Stimulated activated CD4-positive, alpha-beta T cell treated with anti-CD3 and anti-CD28 coated beads, TNF-alpha, amount 100 ng/mL, for 24 hours (primary cell): ENCODE measurements at places on chromosomes 4 and X.

- no peak for DNase-seq
These were observed 50.6 kb upstream of the RAPGEF2 start for GRCh38 chr4:159052315-159052714.

DNA sequence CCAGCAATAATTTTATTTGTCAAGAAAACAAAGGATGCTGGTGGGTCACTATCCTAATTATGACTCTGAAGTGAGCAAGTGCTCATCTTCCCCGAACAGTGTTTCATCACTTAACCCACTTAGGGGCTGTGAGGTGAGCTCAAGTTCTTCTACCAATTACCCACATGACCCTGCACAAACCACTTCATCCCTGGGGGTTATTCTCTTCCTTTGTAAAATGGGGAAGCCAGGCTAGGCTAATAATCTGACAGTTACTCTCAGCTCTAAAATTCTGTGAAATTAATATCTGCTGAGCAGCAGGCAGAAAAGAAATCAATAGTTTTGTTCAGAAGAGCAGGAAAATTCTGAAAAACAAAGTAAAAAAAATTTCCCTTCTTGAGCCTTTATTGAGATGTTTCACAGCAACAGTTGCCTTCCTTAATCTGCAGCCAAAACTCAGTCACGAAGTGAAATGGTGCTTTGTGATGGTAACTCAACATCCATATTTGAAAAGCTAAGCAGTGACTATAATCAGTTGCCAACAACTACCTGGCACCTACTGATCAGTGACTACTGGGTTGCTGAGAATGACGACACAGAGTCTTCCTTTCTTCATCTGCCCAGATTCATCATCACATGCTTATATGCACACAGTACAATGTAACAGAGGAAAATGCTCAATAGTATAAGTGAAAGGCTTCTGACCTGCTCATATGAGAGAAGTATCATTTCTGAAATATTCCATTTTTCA, 24.1 kb downstream of the ATP8A1 start:
- no peak for DNase-seq

DNA sequence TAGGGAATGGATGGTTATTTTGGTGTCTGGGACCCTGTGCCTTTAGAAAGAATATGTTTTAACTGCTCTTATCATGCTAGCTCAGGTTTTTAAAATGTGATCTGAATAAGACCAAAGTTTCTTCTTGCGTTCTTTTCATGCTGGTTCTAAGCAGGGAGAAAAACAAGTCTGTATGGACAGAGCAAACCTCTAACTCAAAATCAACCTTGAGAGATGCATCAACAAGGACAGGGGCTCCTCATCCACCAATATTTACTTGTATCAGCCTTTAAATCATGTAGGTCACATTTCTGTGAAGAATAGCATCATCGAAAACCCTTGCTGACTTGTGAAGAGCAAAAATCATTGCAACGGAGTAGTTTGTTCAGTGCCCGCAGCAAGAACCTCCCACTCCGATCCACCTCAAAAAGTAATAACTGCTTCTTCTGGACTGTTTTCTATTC, 1.2 kb downstream of the ATP10D start:
- no peak for DNase-seq

GRCh38 chrX:41529221-41529620, 82.1 kb downstream of the NYX start:
- DNase-seq: no peak

DNA sequence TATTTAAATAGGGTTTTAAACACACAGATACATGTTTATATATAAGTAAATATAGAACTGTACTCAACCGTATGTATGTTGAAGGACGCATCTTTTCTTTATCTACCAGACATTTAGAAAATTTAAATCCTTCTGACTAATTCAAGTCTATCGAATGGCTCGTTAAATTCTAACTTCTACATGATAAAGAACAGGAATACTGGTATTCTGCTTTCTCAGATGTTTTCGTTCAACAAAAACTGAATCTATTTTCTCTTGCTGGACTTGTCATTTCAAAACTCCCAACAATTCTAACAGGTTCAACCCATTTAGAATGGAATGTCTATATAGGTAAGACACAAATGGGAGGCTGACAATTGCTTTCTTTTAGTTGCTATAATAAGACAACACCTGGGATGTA, 978.3 kb upstream of the ADGRL3 start:
- DNase-seq: no peak

DNA sequence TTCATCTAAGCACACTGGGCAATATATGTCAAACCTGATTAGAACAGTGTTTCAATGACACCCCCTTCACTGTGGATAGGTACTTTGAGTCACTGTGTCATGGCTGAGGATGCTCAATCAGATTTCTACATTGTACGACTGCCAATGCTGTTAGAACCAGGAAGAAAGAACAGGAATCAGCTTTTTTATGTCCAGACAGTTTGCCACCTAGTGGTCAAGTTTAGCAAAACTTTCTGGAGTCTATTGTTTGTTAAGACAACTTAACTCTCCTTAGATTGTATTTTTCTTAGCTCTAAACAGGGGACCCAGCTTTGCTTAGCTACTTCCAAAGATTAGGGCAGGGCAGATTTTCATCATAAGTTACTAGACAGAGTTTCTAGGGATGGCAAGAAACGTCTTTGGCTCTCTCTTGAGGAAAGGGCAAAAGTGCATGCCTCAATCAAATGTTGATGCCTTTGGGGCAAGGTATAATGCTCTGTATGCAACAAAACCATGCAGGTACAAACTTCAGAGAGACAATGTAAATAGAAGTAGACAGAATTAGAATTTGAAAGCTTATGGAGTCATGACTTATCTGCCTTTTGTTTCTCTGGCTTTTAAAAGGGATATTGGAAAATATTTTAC, 40.5 kb upstream of the BMP3 start:
- peak; percentile 11 for DNase-seq

- DNase-seq: no peak
These were observed 2.2 kb upstream of the PLXNB3 start for GRCh38 chrX:153761863-153762262.

- no peak for DNase-seq
These were observed 32.8 kb upstream of the MAML3 start for GRCh38 chr4:140186651-140187315.

DNA sequence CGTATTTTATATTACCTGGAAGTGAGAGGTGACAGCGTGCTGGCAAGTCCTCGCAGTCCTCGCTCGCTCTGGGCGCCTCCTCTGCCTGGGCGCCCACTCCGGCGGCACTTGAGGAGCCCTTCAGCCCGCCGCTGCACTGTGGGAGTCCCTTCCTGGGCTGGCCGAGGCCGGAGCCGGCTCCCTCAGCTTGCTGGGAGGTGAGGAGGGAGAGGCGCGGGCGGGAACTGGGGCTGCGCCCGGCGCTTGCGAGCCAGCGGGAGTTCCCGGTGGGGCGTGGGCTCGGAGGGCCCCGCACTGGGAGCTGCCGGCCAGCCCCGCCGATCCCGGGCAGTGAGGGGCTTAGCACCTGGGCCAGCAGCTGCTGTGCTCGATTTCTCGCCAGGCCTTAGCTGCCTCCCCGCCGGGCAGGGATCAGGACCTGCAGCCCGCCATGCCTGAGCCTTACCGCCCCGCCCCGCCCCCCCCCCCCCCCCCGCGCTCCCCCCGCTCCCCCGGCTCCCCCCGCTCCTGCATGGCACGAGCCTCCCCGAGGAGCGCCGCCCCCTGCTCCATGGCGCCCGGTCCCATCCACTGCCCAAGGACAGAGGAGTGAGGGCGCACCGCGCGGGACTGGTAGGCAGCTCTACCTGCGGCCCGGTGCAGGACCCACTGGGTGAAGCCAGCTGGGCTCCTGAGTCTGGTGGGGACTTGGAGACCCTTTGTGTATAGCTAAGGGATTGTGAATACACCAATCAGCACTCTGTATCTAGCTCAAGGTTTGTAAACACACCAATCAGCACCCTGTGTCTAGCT, 298.9 kb upstream of the MAGEB16 start:
- DNase-seq: no peak

- no peak for DNase-seq
These were observed 759 bp upstream of the TBC1D1 start for GRCh38 chr4:37889849-37890800.

- no peak for DNase-seq
These were observed 4.2 kb upstream of the JCHAIN start for GRCh38 chr4:70670332-70671014.

- DNase-seq: no peak
These were observed 670.3 kb upstream of the FAM241A start for GRCh38 chr4:111475001-111475400.

DNA sequence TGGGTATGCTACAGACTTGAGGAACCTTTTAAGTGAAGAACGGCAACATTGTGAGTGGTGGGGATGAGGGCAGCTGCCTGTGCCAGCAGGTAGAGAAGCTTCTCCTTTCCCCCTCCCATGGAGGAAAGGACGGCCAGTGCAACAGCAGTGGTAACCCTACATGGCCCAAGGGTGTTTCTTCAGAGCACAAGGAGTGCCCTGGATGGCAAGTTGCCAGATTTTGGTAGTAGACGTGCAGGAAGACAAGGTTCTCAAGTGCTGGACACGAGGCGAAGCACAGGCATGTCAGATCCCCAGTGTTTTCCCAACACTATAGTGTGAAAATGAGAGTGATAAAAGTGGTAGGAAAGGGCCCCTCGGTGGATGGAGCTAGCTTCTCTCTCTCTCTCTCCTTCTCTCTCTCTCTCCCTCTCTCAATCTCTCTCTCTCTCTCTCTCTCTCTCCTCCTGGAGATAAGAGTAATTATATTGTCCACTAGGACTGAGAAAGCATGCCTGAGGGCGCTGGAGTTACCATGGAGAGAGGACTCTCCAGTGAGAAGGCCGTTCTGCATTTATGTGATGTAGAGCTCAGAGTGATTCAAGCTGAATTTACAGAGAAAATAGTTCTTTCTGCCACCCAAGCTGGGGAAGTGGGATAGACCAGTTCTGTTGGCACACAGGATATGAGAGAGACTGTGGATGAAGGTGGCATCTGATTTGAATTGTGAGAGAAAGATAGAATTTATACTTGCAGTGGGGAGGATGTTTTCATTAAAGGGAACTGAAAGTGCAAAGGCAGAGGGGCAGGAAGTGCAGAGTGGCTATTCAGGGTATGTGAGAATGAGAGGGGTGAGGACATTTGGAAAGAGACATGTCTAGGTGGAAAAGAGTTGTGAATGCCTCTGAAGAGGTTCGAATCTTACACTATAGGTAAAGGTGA, 25.7 kb upstream of the TRPC3 start:
- no peak for DNase-seq

- DNase-seq: no peak
These were observed 79.7 kb downstream of the VMA21 start for GRCh38 chrX:151476604-151477303.

GRCh38 chr4:74534936-74535335, 90.0 kb downstream of the AREG start:
- DNase-seq: no peak

GRCh38 chrX:130725519-130725918, 177.5 kb downstream of the ENOX2 start:
- DNase-seq: no peak

DNA sequence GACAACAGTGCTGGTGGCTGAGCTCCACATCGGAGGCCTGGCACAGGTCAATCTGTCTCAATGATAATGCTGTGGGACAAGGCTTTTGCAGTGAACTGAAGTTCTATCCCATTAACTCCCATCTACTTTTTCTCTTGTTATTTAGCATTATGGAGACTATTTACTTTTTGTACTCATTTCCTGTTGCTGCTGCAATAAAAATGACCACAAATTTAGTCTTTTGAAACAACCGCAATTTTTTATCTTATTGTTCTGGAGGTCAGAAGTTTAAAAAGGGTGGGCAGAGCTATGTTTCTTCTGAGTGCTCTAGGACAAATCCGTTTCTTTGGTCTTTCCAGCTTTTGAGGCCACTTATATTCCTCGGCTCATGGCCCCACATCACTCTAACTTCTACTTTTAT, 111.0 kb upstream of the PITX2 start:
- DNase-seq: no peak

DNA sequence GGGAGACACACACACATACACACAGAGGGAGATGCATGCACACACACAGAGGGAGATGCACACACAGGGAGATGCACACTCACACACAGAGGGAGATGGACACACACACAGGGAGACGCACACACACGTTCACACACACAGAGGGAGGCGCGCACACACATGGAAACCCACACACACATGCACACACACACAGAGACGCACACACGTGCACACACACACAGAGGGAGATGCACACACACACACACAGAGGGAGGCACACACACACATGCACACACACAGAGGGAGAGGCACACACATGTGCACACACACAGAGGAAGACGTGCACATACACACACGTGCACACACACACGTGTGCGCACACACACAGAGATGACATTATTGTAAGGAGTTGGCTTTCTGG, 79.1 kb downstream of the HMX1 start:
- no peak for DNase-seq

GRCh38 chr4:94673961-94674360, 83.8 kb upstream of the BMPR1B start:
- DNase-seq: no peak

GRCh38 chr4:172986114-172986513, 182.5 kb upstream of the GALNT7 start:
- no peak for DNase-seq

- no peak for DNase-seq
These were observed 8.3 kb downstream of the SPON2 start for GRCh38 chr4:1164040-1164439.

DNA sequence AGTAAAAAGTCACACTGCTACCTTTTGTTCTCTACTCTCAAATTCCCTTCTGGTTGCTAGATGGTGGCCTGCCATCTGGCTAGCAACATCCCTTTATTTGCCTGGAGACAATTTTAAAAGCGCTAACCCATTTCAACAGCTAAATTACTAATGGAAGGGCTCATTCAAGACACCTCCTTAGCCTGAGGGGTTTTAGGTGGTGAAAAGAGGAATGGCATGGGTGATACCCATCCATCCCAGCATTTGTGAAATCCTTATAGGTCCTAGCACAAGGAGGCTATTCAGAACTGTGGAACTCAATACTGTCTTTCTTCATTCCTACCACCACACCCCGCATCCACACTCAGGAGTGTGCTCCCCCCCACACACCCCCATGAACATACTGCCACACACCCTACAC, 33.5 kb downstream of the ARHGEF9 start:
- no peak for DNase-seq

DNA sequence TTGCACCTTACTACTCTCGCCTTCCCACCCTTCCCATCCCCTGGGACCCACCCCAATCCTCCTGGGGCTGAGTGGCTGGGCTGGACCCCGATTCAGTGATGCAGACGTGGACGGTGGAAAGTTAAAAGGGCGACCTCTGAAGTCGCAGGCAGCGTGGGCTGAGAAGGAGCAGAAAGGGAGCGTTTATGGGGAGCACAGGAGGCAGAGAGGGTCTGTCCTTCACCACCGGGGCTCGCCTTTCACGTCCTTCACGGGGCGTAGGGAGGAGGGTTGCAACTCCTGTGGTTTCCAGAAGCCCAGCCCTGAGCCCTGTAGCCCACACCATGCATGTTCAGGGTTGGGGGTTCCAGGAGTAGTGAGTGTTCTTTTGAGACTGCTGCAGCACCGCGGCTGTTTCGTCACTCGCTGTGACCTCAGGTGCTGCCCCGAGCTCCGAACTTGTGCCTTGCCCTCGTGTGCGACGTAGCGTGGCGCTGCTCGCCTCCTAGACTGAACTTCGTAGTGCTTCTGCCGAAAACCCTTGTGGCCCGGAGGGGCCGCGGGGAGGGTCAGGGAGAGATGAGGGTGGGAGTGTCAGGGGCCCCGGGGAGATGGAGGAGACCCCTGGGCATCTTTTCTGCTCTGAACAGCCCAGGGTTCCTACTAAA, 1.6 kb downstream of the NHS start:
- DNase-seq: no peak
